ENCODE measurements at places on chromosomes 13 and 19. TPM values are rescaled to one million over a fixed set of nuclear protein-coding genes. Genes with fewer than 3 reads are reported as not detected.

DNA sequence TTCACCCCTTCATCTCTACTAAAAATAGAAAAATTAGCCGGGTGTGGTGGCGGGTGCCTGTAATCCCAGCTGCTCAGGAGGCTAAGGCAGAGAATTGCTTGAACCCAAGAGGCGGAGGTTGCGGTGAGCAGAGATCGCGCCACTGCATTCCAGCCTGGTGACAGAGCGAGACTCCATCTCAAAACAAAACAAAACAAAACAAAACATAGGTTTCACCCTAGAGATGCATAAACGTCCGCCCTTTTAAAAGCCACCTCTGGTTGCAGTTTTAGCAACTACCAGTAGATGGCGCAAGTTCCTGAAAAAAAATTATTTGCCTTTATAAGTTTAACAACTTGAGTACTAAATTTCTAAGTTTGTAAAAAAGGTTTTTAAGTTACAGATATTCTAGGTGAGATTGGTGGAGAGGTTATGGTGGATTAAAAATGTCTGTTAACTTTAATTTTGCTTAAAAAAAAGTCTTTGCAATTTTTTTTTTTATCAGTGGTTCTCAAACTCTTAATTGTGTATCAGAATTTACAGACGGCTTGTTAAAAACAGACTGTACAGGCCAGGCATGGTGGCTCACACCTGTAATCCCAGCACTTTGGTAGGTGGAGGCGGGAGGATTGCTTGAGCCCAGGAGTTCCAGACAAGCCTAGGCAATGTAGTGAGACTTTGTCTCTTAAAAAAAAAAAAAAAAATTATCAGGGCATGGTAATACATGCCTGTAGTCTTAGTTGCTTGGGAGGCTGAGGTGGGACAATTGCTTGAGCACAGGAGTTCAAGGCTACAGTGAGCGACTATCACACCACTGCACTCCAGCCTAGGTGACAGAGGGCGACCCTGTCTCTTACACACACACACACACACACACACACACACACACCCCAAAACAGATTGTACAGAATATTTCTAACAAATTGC is 42.1 kb downstream of the NAA16 start:
- H3K27me3 ChIP-seq, result no peaks in the 10 kb centered on the region
- H3K4me3 ChIP-seq, result no peak overlapping the region
- peak; percentile 25 for DNase-seq
- peaks cover 2% of the 10 kb centered on the region for H3K36me3 ChIP-seq
- 0 out of 2 replicates have a peak, but pooled peaks cover 3% of the 10 kb centered on the region for H3K4me1 ChIP-seq
- no peak overlapping the region for H3K27ac ChIP-seq

- no peak overlapping the region for H3K4me3 ChIP-seq
- H3K27me3 ChIP-seq, result no peaks in the 10 kb centered on the region
- DNase-seq, result peak; percentile 42
- no peak overlapping the region for H3K27ac ChIP-seq
- H3K36me3 ChIP-seq, result no peaks in the 10 kb centered on the region
These were observed 330.3 kb upstream of the MIR17HG start for GRCh38 chr13:91017031-91017668.

Gene NCR1
- total RNA-seq, result not detected

GRCh38 chr19:8641221-8641907 is 10.9 kb downstream of the NFILZ start:
- no peak overlapping the region for H3K27ac ChIP-seq
- H3K4me1 ChIP-seq, result peaks cover 12% of the 10 kb centered on the region
- no peaks in the 10 kb centered on the region for H3K36me3 ChIP-seq
- no peak overlapping the region for H3K4me3 ChIP-seq

GRCh38 chr19:55418185-55418584 is 10.6 kb upstream of the UBE2S start:
- no peaks in the 10 kb centered on the region for H3K4me1 ChIP-seq
- H3K36me3 ChIP-seq, result no peaks in the 10 kb centered on the region
- no peaks in the 10 kb centered on the region for H3K27me3 ChIP-seq
- H3K4me3 ChIP-seq, result no peak overlapping the region
- peak; percentile 60 for DNase-seq
- no peak overlapping the region for H3K27ac ChIP-seq

DNA sequence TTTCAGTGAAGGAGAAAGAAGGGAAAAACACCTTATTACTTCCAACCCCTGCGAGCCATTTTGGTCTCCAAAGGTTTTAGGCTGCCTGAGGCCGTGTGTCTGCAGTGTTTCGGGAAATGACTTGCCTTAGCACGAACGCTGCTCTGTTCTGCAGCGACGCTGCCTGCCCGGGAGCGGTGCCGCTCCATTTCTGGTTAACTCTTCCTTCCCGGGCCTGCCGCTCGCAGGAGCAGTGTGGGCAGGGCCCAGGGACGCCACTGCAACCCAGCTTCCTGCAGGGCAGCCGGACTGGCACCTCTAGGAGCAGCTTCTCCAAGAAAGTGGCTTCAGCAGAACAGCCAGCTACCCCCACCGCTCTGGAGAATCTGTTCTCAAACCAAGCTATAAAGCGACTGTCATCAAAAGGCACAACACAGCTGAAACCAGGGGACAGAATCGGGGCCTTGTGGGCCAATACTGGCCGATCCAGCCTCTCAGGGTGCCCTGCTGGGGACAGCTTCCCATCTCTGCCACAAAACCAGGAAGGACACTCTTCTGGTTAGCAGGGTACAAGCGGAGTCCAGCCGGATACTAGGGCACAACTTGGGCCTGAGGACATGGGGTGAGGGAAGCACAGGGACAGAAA is 72.2 kb downstream of the KCTD15 start:
- no peak overlapping the region for H3K27ac ChIP-seq
- no peak overlapping the region for H3K4me3 ChIP-seq
- no peaks in the 10 kb centered on the region for H3K36me3 ChIP-seq
- H3K4me1 ChIP-seq, result no peaks in the 10 kb centered on the region
- no peak for DNase-seq
- H3K27me3 ChIP-seq, result no peaks in the 10 kb centered on the region

GRCh38 chr13:77857531-77858209 is 61.0 kb downstream of the EDNRB start:
- no peak for DNase-seq
- H3K27ac ChIP-seq, result no peak overlapping the region
- H3K4me3 ChIP-seq, result no peak overlapping the region
- H3K36me3 ChIP-seq, result no peaks in the 10 kb centered on the region

DNA sequence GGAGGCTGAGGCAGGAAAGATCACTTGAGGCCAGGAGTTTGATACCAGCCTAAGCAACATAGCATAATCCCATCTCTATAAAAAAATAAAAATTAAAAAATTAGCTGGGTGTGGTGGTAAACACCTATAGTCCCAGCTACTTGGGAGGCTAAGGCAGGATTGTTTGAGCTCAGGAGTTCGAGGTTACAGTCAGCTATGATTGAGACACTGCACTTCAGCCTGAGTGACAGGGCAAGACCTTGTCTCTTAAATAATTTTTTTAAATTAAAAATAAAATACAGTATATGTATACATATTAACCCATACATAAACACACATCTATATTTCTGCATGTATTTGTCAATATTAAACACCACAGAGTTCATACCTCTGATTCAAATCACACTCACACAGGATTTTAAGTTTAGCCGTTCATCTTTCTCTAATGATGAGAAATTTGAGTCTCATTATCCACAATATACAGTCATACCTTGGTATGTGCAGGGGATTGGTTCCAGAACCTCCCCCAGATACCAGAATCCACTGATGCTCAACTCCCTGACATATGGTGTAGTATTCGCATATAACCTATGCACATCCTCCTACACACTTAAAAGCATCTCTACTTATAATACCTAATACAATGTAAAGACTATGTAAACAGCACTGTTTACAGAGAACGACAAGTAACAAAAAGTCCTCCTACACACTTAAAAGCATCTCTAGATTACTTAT is 44.7 kb downstream of the PSPC1 start:
- no peaks in the 10 kb centered on the region for H3K27me3 ChIP-seq
- H3K4me1 ChIP-seq, result no peaks in the 10 kb centered on the region
- no peak overlapping the region for H3K27ac ChIP-seq

- H3K4me3 ChIP-seq, result no peak overlapping the region
- H3K27ac ChIP-seq, result no peak overlapping the region
- no peak for DNase-seq
- H3K36me3 ChIP-seq, result no peaks in the 10 kb centered on the region
These were observed 39.4 kb upstream of the DACH1 start for GRCh38 chr13:71906448-71906847.

Data from Panc1 (cell line).